ENCODE measurements at places on chromosomes 6 and 20. TPM values are rescaled to one million over a fixed set of nuclear protein-coding genes. Genes with fewer than 3 reads are reported as not detected.

DNA sequence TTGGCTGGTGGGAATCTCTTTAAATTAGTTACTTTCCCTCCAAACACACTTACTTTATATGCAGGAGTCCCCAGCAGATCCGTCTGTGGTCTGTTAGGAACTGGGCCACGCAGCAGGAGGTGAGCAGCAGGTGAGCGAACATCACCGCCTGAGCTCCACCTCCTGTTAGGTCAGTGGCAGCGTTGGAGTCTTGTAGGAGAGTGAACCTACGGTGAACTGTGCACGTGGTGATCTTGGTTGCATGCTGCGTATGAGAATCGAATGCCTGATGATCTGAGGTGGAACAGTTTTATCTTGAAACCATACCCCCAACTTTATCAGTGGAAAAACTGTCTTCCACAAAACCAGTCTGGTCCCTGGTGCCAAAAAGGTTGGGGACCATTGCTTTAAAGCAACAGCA lies 5.0 kb downstream of the SERPINB6 start:
- DNase-seq = no peak

- DNase-seq = no peak
Measured at GRCh38 chr20:53064935-53065334, 92.8 kb downstream of the TSHZ2 start.

DNA sequence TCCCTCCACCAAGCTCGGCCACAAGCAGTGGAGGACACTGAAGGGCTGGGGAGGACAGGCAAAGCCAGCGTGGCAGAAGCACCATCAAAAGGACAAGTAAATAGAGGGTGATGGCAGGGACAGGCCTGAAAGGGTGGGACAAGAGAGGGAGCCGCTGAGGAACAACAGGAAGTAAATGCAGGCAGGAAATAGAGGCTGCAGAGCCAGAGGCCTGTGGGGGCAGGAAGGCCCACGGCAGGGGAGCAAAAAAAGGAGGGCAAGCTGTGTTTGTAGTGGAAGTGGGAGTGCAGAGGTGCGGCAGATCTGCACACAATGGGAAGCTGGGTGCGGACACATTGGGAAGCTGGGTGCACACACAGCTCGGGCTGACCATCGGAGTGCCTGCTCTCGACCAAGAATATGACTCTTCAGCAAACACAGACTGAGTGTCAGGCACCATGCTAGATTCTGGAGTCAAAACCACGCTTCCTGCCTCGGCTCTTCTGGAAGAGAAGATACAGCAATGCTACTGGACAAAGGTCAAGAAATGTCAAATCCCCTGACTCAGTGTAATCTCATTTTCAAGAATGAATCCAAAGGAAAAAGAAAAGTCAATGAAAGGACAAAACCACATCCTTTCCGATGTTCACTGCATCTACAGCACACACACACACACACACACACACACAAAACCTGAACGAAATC lies 40.4 kb upstream of the RAB22A start:
- peak; percentile 34 for DNase-seq

DNA sequence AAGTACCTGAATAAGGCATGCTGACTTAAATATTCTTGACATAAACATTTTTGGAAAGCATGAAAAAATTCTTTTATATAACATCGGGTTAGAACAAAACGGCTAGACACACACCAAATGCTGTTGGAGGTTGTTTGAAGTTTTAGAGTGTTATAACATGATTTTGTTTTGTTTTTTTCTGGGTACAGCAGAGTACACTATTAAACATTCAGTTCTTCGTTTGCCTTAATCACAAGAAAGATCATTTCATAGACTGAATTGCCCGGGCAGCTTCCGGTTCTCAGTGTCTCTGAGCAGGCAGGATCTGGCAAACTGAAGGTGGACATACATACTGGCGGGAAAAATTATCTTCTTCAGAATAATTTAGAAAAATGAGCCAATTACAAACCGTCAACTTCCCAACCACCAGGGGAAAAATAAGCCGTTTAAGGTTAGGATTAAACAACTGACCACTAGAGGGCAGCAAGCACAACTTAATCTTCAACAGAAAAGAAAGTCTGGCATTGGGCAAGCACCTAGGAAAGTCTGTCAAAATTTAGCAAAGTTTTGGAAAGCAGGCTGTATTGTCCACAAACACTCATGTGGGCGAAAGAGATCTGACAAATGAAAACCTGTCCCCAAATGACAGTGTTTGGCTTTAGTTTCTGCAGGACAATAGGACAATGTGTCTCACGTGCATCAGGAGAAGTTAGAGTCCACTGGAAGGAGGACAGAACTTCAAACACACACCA lies 15.0 kb downstream of the ZNF217 start:
- DNase-seq = peak; percentile 95

DNA sequence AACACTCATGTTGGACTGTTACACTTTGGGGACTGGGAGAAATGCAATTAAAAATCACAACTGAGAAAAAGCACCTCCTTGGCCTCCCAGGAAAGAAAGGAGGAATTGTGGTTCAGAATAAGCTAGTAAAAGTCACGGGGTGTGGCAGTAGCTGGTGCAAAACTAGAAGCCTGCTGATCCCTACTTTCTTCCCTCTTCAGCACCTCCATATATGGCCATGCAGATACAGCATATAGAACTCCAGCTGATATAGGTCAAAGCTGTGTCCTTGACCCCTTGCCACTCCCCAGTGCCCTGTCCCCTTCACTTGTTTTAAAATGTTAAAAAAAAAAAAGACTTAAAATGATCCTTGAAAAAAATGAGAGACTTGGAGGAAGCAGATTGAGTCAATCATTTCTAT lies 5.5 kb upstream of the FLRT3 start:
- no peak for DNase-seq

DNA sequence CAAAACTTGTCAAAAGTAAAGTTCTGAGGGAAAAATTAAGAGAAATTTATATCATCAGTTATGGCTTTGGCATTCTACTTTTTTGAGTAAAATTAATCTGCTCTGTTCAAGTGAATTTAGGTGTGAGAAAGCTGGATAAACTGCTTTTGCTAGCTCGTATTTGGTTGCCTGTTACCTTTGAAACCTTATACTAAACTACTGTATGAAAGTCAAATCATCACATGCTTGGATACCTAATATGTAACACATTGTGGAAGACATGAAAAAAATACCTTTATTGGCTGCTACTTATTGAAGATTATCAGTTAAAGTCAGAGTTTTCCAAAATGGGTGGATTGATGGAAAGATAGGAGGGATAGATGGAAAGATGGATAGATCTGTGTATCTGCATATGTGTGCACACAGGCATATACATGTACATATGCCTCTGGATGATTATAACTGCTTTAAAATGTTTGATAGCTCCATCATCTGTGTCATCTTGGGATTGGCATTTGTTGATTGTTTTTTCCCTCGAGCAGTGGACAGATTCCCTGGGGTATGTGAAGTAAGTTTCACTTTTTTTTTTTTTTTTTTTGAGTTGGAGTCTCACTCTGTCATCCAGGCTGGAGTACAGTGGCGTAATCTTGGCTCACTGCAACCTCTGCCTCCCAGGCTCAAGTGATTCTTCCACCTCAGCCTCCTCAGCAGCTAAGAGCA lies 24.3 kb downstream of the SCAF8 start:
- DNase-seq = no peak

DNA sequence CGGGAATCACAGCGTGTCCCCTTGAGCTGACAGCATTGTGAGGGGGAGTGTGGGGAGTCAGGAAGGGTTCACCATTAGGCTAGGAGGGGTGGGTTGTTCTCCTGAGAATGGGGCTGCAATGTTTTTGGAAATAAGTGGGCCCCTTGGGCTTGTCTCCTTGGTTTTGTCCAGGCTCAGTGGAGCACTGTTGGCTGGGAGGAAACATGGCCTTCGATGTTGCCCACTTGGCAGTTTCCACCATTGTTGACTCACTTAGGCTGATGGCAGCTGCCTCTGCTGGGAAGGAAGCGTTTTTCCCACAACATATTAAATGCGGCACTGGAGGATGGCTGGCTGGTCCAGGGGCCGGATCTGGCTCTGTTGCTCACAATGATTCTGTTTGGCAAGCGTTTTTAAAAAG lies 512.1 kb downstream of the QKI start:
- DNase-seq = no peak

DNA sequence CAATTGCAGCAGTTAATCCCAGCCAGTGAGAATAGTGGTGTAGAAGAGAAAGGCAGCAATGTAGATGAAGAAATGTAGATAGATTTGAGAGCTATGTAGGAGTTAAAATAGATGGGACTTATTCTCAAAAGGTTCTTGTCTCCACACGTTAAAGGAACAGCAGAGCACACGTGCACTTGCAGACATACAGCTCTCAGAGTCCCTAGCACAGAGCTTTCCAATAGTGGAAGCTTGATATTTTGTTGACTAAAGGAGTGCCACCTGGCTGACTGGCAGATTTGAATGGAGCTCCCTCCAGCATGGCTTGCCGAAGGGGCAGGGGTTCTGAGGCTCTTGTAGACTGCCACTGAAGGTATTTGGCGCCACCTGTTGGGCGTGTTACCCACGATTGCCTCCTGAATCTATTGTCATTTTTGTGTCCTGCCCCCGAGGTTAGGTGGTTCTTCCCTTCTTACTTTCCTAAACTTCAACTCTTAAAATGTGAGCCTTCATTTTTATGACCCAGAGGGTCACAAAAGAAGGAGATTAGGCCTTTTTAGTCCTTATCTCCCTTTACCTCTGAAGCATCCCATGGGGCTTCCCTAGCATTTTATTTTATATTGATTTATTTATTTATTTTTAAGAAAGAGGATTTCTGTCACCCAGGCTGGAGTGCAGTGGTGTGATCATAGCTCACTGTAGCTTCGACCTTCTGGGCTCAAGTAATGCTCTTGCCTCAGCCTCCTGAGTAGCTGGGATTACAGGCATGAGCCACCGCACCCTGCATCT lies 16.4 kb downstream of the BRD2 start:
- DNase-seq = peak; percentile 93

- DNase-seq = peak; percentile 73
Measured at GRCh38 chr6:1596088-1596852, 13.4 kb upstream of the FOXC1 start.

DNA sequence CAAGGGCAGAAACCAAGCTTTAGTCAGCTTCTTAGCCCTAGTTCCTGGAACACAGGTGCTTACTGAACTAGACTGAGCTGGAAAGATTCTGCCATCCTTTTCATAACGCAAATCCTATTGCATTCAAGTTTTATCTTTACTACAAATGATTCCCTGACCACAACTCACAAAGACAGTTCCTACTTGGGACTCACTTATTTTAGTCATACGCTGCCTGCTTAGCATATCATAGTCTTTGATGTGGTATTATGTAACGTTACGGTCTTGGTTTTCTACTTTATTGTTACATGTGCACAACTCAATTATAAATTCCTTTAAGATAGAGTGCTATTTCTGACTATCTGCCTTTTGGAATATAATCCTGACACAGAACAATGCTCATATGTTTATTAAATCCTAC lies 59.1 kb downstream of the BLOC1S5 start:
- no peak for DNase-seq

- no peak for DNase-seq
Measured at GRCh38 chr6:626236-626635, 30.7 kb downstream of the HUS1B start.

DNA sequence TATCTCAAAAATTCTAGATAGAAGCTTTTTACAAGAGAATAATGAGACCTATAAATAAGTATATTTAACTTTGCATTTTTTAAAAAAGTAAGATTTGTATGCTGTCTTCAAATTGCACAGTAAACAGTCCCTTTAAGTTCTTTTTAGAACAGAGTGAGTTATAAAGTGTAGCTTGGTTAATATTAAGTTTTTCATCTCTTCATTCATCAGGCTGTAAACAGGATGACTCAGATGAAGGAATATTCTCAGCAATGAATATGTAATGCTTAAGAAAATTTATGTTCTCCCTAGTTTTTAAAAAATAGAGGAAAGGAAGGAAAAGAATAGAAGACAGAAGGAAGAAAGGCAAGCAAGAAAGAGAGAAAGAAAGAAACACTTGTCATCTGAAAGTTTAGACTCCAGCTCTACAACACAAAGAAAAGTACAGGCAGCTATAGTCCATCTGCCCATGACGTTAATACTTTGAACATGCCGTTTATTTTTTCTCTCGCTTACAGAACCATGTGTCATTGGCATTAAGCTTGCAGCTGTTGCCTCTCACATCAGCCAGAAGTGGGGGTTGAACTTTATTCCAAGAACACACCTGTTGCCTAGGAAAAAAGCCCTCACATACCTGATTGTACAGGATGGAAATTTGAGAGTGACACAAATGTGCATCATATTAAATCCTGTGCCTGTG lies 36.1 kb downstream of the CAP2 start:
- DNase-seq = no peak

DNA sequence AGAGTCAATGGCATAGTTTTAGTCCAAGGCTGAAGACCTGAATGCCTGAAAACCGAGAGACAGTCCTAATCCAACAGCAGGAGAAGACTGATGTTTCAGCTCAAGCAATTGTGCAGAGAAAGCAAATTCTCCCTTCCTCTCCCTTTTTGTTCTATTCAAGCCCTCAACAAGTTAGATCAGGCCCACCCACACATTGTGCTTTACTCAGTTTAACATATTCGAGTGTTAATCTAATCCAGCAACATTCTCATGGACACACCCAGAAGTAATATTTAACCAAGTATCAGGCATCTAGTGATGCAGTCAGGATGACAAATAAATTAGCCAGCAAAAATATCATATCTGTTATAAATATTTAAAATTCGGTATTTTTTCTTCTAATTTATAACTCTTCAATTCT lies 261.1 kb downstream of the HDGFL1 start:
- DNase-seq = no peak

- no peak for DNase-seq
Measured at GRCh38 chr6:111265842-111266241, 178.5 kb downstream of the SLC16A10 start.

DNA sequence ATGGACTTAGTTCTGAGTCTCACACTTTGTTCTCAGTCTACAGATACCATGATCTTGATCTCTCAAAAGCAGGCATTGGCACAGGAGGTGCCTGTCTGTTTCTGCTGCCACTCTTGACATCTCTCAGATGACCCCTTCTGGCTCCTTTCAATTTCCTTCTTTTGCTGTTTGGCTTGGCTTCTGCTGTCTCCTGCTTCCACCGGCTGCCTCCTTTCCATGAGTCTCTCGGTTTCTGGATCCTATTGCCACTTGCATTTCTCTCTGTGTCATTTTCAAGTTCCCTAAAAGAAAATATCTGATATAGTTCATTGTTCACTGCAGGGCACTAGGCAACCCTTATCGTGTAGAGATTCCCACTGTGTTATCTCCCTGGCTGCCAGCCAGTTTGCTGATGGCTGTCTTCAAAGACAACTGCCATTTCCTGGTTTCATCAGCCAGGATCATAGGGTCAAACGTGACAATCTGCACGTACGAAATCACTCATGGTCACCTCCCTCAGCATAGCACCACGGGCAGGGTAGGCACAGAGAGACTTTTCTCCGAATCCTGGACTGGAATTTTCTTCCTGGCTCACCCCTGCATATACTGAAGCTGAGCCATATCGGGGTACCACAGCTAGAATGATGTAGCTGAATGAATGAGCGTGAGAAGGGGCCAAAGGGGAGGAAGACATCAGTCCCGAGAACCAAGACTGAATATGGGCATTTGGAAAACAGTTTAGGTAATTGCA lies 144.6 kb upstream of the TMEM170B start:
- peak; percentile 68 for DNase-seq

HLA-DQB1 gene
- not detected for total RNA-seq

C20orf202 gene
- total RNA-seq = not detected

UST gene
- 0.28 TPM for total RNA-seq

RIMS4 gene
- not detected for total RNA-seq

EPM2A gene
- total RNA-seq = 6.9 TPM

SEC63 gene
- 19.2 TPM for total RNA-seq

SLC22A16 gene
- not detected for total RNA-seq

All from dermis blood vessel endothelial cell (primary cell).